ENCODE measurements at places on chromosomes 11 and 22.

DNA sequence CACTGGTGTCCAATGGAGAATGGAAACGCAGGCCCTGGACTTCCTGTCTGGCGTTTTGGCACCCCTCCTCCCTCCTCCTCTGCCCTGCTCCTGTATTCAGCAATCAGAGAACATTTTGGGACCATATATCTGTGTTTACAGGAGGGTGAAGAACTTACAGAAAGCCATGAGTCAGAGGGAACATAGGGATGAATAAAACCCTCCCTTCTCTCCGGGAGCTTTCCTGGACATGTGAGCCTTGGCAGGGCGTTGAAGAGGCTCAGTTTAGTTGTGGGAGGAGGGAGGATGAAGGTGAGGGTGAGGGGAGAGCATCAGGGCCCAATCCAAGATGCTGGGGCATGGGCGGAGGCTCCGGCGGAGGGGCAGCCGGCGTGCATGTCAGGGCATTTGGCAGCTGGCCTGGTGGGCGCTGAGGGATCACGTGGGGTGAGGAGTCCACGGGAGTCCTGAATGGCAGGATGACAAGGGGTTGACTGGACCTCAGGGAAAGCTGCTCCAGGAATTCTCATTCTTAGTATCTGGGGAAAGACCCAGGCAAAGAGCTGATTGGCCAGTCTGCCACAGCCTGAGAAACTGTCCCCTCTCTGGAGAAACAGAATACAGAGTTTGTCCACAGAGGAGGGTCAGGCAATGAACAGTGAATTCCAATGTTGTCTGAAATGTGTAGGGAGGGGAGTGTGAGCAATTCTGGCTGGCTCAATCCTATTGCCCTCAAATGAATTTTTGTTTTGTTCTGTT, 28.9 kb downstream of the MICAL2 start:
- DNase-seq: no peak

DNA sequence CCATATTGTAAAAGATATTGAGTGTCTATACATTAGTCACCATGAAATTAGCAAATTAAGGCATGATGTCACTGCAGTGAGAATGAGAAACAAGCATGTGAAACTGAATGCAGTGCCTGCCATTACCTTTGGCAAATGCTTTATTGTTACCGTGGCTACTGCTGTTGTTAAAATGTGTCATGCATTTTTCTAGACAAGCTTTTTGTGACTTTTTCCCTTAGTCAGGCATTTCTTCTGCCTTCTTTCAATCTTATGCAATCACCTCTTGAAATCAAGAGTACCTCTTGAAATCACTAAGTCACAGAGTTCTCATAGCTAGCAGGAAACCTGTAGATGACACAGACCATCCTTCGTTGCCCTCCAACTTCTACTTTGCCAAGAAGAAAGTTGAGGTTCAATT, 461.7 kb upstream of the TENM4 start:
- no peak for DNase-seq

- DNase-seq: no peak
These were observed 126.7 kb upstream of the MTMR2 start for GRCh38 chr11:96050435-96051182.

DNA sequence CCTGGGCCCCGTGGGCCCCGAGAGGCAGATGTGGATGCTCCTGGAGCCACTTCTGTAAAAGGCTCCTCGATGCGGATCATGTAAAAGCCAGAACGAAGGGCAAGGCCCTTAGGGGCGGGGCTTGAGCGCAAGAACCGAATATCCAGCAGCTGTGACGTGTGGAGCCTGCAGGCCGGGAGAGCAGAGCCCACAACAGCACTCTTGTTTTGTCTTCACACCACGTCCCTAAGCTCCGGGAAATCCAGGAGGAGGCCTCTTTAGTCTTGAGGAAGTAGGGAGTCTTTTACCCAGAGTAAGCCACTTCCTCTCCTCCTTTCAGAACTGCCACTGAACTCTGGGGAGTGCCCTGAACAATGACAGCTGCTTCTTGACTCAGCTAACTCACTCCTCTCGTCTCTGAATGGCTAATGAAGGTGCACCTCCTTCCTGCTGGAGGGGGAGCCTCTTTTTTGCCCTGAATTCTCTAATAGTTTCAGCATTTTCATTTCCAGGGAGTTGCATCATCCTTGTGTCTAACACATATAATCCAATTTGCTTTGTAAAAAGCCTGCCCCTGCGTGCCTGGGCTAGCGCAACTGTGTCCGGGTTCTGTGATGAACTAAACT, 12.5 kb downstream of the L3MBTL2 start:
- peak; percentile 42 for DNase-seq

- no peak for DNase-seq
These were observed 74.5 kb downstream of the RPL27A start for GRCh38 chr11:8757047-8757446.

GRCh38 chr11:80320765-80321164, 879.9 kb upstream of the TENM4 start:
- DNase-seq: no peak

DNA sequence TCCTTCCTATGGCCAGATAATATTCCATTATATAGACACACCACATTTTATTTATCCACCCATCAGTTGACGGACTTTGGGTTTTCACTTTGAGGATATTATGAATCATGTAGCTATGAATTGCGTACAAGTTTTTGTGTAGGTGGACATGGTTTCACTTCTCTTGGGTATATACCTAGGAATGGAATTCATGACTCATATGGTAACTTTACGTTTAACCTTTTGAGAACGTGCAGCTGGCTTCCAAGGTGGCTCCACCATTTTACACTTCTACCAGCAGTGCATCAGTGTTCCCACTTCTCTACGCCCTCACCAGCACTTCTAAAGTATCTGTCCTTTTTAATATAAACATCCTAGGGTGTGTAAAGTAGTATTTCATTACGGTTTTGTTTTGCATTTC, 112.0 kb downstream of the PLEKHA7 start:
- no peak for DNase-seq

GRCh38 chr11:1057806-1058205, 16.9 kb upstream of the MUC2 start:
- DNase-seq: no peak

- no peak for DNase-seq
These were observed 231.0 kb upstream of the SORL1-AS1 start for GRCh38 chr11:121683791-121684190.

DNA sequence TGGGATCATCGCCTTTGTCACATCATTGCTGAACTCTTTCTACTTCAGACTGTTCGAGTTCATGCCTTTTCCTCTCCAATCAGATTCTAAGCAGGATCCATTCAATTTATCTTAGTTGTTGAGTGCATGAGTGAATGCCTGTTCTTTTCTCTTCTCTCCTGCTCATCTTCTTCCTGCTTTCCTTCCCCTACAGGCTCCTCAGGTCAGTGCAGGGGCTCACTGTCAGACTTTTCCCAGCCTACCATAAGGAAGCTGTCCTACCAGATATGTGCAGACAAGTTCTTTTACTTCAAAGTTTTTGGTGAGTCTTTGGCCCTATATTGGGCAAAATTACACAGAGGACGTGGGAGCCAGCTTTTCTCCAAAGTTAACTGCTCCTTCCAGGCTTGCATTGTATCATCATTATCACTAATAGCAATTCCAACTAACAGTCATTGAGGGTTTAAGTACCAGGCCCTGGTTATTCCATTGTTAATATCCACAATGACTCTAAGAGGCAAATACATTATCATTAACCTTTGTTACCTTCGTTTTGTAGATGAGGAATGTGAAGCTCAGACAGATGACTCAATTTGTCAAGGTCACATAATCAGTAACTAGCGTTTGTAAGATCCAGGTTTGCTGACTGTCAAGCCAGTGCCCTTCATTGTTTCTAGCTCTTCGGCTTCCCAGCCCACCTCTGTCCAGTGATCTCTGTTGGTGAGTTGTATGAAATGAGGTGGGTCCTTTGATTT, 30.4 kb downstream of the OR6Q1 start:
- no peak for DNase-seq

DNA sequence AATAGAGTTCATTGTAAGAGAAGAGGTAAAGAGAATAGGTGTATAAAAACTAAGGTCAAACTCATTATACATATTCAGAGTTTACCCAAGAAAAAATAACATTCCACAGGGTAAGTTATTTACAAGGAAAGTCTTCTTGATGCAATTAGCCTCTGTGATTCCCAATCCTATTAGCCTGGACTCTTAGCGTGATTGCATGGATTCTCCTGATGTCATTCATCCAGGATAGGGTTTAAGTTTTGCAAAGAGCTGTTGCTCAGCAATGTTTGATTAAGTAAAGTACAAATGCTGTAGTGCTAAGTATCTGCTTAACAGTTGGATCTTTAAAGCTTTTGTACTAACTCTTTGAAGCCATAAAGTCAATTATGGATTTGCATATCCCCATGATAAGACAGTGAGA, 767.8 kb upstream of the LUZP2 start:
- DNase-seq: no peak

DNA sequence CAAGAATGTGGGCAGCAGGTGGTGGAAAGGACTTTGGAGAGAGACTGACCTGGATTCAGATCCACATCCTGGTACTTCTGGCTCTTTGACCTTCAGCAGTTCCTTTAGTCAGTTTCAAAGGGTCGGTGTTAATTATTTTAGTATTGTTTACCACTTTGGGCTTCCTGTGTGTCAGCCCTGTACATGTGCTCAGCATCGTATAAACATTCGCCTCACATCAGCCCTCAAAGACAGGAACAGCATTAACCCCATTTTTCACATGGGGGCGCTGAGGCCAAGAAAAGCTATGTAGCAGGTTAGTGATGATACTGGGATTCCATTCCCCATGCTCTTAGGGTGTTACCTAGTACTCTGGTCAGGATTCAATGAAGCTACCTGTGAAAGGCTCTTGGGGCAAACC, 72.1 kb upstream of the YWHAH start:
- no peak for DNase-seq

DNA sequence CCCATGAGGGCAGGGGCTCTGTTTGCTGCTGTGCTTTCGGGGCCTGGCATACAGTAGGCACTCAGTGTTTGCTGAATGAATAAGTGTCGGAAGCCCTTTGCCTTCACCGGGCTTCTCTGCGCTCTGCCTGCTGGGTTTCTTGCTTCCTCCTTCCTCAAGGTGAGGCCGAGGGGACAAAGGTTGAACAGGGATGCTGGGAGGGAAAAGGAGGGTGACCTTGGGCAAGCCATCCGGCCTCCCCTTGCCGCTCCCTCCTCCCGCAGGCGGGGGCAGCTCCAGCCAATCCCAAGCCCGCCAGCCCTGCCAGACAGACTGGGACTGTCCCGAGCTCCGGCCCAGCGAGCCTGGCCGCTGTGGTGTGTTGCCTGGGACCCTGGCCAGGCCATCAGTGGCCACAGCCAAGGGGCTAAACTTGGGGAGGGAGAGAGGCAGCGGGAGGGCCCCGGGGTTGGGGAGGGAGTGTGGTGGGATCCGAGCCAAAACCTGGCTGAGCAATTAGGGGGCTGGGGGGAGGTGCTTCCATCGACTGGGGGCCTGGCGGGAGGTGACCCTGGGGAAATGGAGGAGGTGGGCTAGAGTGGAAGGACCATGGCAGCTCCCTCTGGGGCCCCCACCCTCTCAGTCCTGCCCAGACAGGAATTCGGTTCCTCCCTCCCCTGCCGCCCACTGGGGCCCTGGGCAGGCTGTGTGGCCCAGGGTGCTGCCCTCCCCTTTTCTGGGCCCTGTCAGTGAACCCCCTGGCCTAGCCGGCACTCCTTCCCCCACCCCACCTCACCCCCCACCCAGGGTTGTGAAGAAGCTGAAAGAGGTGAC, 3.4 kb upstream of the RCOR2 start:
- DNase-seq: no peak

DNA sequence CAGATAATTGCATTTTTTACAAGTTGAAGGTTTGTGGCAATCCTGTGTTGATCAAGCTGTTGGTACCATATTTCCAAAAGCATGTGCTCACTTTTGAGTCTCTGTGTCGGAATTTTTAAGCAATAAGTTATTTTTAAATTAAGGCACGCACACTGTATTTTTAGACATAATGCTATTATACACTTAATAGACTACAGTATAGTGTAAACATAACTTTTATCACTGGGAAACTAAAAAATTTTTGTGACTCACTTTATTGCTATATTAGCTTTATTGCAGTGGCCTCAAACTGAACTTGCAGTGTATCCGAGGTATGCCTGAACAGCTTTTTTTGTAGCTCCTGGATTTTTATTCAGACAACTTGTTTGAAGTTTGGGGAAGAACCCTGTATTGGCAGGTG, 31.3 kb upstream of the RRM1 start:
- DNase-seq: no peak

DNA sequence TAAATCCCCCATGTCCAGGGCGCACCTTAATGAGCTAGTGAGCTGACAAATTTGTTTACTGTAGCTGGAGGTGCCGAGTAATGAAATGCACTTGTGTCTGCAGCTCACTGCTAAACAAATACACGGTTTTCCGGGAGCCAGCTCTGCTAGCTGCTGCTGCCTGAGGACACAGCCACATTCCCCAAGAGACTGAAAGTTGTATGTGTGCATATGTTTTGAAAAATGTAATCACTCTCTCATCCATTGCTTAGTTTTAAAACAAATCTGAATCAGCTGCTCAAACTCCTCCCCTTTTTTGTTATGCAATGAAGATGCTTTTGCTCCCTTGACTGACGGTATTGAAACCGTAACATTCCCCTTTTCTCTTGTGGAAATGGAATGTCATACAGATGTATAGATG, 62.4 kb upstream of the NNMT start:
- DNase-seq: no peak

GRCh38 chr11:57713835-57714234, 1.4 kb downstream of the TMX2 start:
- DNase-seq: no peak

GRCh38 chr11:128417607-128418324, 169.6 kb downstream of the ETS1 start:
- no peak for DNase-seq

DNA sequence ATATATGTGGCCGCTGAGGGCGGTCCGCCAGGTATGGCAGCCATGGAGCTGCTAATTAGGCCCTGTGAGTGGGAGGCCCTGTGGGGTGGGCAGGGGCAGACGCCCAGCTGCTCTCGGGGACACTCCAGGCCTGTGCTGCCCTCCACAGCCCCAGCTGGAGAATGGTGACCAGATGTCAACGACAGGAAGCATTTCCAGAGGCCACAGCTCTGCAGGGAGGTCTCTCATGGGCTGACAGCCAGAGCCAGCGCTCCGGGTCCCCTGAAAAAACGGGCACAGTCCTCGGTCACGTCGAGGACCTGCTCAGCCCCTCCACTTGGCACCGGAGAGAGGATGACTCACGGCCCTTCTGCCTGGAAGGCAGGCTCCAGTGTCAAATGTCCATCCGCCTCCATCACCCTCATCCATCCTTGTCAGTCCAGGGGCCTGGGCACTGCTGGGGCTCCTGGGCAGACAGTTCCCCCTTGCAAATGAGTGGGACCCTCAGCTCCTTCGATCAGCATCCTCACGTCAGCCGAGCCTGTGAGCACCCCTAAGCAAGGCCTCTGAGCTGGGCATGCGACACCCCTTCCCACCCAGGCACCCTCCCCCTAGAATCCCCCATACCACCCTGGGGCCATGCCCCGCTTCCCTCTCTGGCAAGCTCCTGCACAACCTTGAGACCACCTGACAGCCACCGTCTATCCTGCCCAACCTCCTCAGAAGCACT, 1.9 kb downstream of the BID start:
- DNase-seq: no peak

DNA sequence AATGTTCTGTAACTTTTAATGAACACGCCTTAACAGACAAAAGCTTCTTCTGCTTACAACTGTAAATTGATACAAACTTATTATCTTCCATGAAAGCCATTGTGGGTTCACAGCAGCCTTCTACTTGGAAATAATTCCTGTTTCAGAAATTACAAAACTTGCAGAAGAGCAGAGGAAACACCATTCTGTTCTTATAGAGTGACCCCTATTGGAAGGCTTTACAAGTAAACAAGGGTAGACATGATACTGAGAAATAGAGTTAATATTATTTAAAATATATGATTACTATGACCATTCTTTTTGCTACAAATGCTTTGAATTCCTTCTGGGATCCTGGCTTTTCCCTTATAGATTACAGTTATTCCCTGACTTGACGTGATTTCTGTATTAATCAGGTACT, 32.4 kb upstream of the KCNA4 start:
- DNase-seq: no peak
